Stimulated activated CD4-positive, alpha-beta T cell treated with anti-CD3 and anti-CD28 coated beads, Interleukin-12 subunit alpha, Interleukin-12 subunit beta, amount 100 ng/mL, for 24 hours (primary cell): ENCODE measurements at places on chromosomes 5 and 9.

GRCh38 chr9:114335745-114336144 is 6.1 kb downstream of the ORM2 start:
- no peak for DNase-seq

GRCh38 chr9:136311051-136312008 is 7.4 kb upstream of the CCDC187 start:
- DNase-seq: no peak

DNA sequence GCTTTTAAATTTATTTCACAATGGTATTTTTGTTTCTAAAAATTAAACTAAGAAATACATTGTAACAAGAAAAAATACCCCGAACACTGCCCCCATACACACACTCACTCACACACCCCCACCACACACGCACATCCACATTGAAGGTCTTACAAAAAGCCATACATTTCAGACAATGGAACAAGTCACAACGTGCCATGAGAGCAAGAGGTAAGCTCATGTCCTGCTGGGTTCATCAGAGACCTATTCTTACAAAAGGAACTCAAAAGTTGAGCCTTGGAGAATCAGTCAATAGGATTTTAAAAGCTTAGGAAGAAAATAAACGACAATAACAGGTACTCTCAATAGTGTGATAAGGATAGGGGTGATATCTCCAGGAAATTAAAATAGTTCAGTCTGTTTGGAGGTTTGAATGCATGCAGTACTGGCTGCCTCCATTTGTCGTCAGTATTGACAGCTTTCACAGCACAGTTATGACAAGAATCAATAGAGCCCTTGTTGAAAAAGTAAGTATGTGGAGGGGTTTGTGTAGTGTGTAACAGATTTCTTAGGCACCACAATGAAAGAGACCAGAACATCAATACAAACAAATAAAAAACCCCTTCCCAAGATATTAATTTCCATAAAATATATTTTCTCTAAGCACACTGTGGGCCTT is 1826.2 kb upstream of the CDH6 start:
- DNase-seq: no peak

DNA sequence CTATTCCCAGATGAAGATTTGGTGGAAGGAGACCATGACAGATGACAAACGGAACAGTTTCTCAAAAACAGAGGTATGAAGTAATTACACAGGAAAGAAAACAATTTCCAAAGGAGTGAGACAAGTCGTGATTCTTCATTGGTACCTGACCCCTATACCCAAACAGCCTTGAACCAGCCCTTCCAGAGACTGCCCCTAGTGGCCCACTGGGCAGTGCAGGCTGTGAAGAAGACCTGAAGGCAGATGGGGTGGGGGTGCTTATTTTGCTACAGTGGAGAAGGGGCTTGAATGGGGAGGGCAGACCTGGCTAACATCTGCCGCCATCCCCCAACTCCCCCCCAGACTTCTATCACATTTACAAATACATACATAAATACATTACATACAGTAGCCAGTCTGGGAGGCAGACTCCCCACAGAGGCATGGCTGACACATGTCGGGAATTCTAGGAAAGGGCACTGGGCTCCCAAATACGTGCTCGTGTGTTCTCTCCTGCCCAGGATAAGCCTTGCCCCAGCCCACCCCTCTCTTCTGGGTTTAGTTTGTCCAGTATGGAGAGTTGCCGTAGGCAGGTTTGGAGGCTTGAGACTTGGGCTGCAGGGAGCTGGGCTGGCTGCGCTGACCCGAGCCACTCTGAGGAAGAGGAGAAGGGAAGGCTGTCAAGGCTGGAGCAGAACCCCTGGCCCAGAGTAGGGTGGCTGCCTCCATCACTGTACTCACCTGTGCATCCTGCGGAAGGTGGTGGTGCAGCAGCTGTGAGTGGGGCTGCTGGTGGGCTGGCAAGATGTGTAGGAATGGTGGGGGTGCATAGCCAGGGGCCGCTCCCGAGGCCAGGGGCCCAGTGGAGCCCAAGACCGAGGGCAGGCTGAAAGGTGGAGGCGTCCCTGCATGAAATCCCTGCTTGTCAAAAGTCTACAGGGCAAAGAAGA is 105.3 kb downstream of the UBE2R2 start:
- DNase-seq: no peak

- DNase-seq: no peak
Measured at GRCh38 chr5:81820863-81821262, 70.0 kb upstream of the SSBP2 start.

- no peak for DNase-seq
Measured at GRCh38 chr5:159533197-159533596, 202.9 kb upstream of the IL12B start.

DNA sequence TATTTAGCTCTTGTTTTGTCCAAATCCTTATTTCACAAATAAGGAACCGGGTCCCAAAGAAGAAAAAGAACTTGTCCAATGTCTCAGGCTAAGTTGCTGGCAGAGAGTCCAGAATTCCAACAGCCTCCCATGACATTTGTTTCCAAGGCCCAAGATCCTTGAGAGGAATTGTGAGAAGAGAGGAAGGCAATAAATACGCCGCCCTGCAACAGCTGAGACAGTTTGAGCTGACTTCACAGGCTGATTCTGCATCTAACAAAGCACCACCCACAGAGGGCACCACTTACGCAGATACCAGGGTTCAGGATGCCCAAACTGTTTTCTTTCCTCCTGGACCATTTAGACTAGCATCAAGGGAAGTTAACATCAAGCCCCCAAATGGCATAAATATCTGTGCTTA is 211.3 kb downstream of the FAM114A2 start:
- DNase-seq: no peak

GRCh38 chr9:118230329-118230728 is 526.1 kb downstream of the TLR4 start:
- no peak for DNase-seq

DNA sequence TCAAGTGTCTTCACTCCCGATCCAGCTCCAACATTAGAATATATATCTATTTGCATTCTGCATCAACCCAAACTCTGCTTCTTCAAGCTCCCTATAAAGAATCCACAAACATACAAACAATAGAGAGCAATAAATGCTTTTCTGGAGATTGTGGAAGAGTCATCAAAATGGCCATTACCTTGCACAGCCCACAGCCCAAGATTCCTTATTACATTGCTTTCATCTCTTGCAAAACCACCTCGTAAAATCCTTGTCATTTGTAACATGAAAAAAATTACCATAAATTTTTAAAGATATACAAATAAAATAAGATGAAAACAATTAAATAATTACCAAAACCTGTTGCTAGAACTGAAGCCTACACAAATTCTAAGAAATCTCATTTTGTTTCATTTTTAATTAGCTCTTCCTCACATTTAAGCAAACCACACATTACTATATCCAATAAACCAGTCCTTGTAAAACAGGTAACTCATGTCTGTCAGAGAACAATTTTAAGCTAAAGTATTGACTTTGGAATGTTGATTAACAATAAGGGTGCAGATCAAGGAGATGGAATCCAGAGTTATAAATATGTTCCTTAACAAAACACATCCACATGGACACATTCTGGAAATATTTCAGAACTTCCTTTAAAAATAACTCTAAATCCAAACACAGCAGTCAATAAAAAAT is 7.1 kb downstream of the SPINK9 start:
- no peak for DNase-seq

GRCh38 chr9:127746959-127747569 is 12.0 kb upstream of the TOR2A start:
- DNase-seq: no peak

GRCh38 chr9:76510041-76510440 is 51.1 kb downstream of the GCNT1 start:
- DNase-seq: no peak

GRCh38 chr5:153896117-153896516 is 142.6 kb downstream of the FAM114A2 start:
- no peak for DNase-seq

- no peak for DNase-seq
Measured at GRCh38 chr5:160435532-160435931, 13.9 kb downstream of the PTTG1 start.

- no peak for DNase-seq
Measured at GRCh38 chr5:123722451-123722850, 210.5 kb downstream of the CSNK1G3 start.

GRCh38 chr5:1336106-1336561 is 8.8 kb downstream of the CLPTM1L start:
- DNase-seq: no peak

DNA sequence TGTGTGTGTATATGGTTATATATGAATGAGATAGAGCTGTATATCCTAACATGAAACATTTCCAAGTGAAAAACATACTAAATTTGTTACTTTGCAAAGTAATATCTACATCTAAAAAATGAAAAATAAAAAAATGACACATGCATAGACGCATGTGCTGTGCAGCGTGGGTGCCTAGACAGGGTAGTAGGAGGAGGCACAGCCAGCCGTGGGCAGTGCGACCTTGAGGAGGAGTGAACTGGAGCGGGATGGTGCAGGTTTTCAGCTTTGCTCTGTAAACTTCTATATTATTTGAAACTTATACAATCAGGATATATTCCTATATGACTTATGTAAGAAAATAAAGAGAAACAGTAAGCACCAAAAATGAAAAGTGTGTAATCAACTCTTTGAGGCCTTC is 15.0 kb upstream of the GLRX start:
- no peak for DNase-seq

DNA sequence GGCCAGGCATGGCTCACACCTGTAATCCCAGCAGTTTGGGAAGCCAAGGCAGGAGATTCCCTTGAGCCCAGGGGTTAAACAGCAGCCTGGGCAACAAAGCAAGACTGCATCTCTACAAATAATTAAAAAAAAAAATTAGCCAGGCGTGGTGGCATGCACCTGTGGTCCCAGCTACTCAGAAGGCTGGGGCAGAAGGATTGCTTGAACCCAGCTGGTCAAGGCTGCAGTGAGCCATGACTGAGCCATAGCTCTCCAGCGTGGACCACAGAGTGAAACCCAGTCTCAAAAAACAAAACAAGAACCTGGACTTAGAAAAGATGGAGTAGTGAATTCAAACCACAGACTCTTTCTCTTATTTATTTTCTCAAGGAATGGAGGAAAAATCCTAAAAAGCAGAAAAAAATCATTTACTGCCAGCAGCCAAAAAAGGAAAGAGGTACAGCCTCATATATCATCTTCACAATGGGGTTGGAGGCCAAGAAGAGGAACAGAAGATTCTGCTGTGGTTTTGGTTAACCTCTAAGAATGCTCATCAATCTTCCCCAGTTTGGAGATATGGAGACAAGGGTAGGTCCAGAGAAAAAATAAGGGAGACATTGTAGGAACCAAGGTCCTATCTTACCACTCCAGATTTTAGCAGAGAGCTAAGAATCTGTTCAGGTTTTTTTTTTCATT is 40.0 kb upstream of the MYO10 start:
- DNase-seq: no peak

DNA sequence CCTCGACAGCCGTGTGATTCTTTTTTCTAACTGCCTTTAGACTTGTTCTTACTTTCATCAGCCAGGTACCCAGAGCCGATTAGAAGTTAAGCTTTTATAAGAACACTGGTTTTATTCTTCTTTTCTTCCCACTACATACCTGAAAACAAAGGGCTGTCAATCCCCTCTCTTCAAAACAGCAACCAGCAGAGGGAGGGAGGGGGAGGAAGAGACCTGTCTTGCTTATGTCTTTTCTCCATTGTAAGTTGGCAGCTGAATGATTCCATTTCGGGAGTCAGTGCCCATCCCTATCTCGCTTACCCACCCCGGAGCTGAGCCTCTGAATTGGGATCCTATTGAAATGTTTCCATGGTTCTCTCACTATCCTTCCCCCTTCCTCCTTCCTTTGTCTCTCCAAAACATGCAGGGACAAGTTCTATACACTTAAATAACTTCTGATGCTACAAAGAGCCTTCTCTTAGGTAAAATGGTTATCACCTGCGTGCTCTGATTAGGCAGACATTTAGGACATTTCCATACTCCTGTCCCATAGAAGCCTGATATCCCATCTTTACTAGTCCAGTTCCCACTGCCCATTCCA is 83.9 kb upstream of the WWC1 start:
- DNase-seq: no peak

- DNase-seq: no peak
Measured at GRCh38 chr5:172798422-172799215, 27.6 kb upstream of the DUSP1 start.

GRCh38 chr9:28135549-28135948 is 562.3 kb upstream of the C9orf72 start:
- no peak for DNase-seq

DNA sequence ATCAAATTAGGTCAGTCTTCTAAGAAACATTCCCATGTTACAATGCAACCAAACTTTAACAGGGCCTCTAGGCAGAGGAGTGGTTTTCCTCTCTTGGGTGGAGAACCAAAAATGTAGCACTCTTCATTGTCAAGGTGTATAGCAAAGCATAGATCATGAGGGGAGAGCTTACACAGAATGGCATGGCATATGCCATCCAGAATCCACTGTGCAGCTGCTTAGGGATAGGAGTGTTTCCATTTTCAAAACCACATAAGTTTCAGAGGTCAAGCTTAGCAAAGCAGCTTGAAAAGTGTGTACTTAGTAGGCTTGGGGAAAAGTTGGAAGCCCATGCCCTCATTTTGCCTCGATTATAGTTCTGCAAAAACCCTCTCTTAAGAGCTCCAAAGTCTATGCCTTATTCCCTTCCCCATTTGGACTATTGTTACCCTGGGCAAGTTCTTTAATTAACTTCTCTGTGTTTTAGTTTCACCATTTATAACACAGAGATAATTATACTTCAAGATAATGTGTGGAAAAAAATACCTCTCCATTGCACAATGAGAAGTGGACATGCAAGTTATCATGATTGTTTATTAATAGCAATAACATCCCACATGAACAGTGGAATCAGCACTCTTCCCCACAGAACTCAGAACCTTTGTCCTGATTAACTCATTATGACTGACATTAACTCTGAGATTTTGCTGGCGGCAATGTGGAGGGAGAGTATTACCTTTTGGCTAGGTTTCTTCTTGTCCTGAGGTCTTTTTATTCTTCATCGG is 398.9 kb upstream of the WWC1 start:
- DNase-seq: no peak

GRCh38 chr5:138350563-138350890 is 2.0 kb upstream of the KDM3B start:
- no peak for DNase-seq

DNA sequence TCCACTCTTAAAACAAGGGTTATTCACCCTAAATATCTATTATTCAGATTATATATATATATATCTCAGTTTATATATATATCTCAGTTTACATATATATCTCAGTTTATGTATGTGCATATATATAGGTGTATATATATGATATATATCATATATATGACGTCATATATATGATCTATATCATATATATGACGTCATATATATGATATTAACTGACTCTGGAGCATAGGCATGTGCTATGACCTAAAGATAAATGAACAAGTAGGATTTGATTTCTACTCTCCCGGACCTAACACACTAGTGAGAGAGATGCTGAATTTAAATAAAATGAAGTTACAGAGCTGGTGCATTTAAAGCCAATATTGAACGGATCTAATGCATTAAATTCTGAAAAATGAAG is 174.3 kb downstream of the CDH9 start:
- no peak for DNase-seq

- no peak for DNase-seq
Measured at GRCh38 chr5:131854134-131854533, 57.3 kb upstream of the FNIP1 start.
